Stimulated activated CD4-positive, alpha-beta T cell treated with anti-CD3 and anti-CD28 coated beads, Interleukin-1b, Interleukin-23, amount 100 ng/mL, for 48 hours (primary cell): ENCODE measurements at places on chromosomes 6 and 20.

DNA sequence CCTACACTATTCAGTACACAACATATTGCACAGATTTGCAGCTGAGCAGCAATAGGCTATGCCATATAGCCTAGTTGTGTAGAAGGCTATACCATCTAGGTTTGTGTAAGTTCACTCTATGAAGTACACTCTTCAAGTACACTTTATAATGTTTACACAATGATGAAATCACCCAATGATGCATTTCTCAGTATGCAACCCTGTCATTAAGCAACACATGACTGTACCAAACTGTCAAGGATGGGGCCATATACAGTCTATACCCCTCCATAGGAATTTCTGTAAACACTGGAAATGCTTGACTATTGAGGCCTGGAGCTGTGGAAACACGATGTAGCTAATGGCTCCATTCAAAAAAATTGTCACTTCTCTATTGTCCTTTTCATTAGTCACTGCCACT lies 535.4 kb downstream of the EPM2A start:
- no peak for DNase-seq

DNA sequence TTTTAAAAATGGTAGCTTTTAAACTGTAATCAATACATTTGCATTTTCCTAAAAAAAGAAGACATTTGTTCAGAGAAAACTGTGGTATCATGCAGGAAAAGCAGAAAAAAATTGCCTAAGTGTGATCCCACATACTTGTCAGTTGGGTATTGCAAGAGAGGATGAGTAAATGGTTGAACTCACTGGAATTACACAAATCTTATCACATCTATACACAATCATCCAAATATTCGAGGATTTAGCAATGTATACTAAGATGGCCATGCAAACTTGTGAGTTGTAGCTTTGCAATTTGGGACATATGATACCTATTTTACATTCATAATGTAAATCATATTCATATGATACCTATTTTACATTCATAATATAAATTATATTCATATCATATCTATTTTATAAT lies 58.2 kb upstream of the GJE1 start:
- no peak for DNase-seq

- DNase-seq, result no peak
These were observed 63.5 kb downstream of the TBXT start for GRCh38 chr6:166104107-166104506.

DNA sequence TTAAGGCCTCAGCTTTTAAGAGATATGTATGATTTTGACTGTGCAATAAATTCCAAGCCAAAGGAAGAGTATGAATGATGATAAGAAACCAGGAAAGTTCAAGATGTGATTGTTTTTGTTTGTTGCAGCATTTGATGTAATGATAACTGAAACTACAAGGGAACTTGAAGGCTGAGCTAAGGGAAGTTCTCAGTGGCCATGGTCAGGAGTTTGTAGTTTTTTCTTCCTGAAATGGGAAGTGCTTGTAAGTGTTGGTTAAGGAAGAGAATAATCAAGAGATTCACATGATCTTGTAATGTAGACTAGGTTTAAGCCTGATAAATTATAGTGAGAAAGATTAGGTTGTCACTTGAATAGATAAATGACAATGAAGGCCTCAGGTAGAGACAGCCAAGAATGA lies 53.4 kb downstream of the PTCHD4 start:
- DNase-seq, result no peak

DNA sequence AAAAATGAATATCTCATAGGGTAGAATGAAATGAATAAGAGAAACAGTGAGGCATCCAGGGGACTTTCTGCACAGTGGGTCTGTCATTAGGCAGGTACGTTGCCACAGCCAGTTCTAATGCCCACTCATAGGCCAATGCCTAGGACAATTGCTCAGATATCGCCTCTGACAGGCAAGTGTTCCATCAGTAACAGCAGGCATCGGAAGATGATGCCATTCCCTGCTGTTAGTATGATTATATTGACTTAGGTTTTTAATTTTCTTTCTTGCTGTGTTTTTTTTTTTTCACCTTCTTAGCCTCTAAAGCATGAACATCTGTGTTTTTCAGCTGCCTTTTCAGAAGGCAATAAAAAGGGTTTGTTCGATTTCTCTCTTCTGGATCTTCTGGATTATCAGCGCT lies 90.7 kb downstream of the PRL start:
- DNase-seq, result no peak

DNA sequence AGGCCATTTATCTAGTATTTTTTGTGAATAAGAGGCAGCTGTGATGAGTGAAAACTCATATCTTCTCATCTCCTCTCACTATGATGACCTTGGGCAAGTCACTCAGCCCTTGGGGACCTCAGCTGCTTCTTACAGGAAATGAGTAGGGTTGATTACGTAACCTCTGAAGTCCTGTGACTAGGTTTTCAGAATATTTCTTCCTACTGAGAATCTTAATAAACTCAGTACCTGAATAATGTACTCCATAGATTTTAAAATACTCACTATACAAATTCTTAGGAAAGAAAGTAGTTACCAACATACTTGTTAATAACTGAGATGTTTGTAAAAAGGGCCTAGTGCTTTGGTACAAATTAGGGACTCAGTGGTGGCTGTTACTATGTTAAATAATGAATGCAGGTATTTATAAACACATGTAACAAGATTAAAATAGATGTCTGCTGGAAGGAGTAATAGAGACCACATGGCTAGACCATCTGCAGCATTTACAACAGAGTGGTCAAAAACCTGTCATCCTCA lies 60.9 kb downstream of the RPRD1B start:
- DNase-seq, result peak; percentile 32

- no peak for DNase-seq
These were observed 16.1 kb upstream of the GRM4 start for GRCh38 chr6:34161857-34162515.

- no peak for DNase-seq
These were observed 350.7 kb upstream of the SASH1 start for GRCh38 chr6:147991961-147992360.

DNA sequence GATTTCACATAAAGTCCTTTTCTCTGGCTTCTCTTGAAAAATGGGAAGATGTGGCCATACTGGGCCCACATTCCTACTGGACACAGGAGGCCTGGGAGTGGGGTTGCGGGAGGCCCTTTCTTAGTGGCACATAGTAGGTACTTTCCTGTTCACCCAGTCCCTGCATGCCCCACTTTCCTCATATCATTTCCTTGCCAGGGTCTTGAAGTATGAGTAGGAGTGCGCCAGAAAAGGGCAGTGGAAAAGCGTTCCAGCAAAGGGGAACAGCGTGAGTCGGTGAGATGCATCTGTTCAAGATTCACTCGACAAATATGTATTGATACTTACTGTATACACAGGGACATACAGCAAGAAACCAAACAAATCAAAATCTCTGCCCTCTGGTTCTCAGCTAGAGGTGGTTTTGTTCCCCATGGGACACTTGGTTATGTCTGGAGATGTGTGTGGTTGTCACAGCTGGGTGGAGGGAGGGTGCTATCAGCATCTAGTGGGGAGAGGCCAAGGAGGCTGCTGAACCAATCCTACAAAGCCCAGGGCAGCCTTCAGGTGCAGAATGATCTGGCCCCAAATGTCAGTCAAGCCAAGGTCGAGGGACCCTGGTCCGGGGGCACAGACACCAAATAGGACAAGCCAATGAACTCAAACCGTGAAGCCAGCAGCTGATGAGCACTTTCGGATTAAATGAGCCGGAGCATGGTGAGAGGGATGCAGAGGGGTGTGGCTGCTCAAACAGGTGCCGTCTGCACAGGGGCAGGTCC lies 151.4 kb downstream of the CEBPB start:
- DNase-seq, result no peak

GRCh38 chr6:112214739-112215269 lies 39.6 kb downstream of the LAMA4 start:
- no peak for DNase-seq

DNA sequence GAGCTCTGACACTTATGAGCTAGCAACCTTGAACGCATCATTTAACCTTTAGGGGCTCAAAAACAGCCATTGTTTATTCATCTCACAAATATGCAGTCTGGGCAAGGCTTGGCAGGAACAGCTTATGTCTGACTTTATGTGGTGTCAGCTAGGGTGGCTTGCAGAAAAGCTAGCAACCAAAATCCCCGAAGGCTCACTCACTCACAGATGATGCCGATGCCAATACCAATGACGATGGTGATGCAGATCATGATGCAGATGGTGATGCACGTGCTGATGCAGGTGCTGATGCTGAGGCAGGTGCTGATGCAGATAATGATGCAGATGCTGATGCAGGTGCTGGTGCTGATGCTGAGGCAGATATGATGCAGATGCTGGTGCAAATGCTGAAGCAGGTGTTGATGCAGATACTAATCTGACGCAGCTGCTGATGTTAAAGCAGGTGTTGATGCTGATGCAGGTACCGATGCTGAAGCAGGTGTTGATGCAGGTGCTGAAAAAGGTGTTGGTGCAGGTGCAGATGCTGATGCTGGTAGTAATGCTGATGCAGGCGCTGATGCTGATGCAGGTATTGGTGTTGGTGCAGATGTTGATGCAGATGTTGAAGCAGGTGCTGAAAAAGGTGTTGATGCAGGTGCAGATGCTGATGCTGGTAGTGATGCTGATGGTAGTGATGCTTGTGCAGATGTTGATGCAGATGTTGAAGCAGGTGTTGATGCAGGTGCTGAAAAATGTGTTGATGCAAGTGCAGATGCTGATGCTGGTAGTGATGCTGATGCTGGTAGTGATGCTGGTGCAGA lies 195.6 kb downstream of the NFATC2 start:
- no peak for DNase-seq

DNA sequence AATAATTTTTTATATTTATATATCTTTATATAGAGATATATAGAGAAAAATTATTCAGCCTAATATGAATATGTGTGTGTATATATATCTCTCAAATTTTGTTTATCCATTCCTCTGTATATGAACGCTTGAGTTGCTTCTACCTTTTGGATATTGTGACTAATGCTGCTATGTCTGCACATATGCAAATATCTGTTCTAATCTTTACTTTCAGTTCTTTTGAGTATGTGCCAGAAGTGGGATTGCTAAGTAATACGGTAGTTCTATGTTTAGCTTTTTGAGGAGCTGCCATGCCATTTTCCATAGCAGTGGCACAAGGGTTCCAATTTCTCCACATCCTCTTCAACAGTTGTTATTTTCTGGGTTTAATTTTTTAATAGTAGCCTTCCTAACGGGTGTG lies 72.8 kb upstream of the CEP85L start:
- no peak for DNase-seq

DNA sequence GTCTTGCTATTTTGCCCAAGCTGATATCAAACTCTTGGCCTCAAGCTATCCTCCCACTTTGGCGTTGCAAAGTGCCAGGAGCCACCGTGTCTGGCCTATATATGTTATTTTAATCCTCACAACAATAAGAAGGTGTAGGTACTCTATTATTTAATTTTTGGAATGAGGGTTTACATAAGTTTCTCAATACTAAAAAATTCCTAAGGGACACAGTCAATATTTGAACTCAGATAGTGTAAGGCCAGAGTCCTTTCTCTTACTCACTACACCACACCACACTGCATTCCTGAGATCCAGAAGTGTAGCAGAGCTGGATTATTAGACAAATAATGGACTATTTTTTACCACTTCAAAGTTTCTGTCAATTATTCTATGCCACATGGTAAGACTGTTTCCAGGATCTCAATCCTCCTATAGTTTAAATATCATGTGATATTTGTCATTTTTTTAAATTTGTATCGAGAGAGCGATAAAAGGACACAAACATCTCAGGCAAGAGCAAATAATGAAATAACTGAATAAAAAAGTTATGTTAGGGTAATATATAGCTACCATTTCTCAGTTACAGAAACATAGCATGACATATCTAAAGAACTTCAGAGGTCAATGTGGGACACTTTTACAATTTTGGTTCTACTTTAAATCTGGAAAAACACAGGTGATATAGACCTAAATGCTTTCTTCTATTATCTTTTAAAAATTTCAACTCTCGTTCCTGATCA lies 162.2 kb upstream of the THEMIS start:
- no peak for DNase-seq

GRCh38 chr6:33450434-33450833 lies 3.9 kb upstream of the ZBTB9 start:
- DNase-seq, result no peak

DNA sequence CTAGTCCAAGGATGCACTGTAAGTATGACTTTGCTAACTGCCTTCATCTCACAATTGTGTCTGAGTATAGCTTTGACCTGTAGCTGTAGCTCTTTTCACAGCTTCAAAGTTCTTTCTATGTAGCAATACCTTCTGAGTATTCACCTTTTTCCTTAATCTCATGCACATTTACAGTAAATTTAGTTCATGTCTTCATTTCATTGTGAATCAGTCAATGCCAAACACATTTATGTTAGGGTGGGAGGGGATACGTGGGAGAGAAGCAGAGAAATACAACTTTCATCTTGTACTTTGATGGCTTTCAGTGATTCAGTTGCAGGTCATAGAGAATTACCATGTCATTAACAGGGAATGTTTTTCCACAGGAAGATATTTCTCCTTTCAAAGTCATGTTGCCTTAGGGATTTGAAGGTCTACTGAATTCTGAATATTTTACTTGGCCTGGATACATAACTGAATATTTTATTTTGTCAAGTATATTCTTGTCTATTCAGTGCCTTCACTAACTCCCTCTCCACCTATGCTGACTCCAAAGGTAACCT lies 119.2 kb downstream of the TINAG start:
- DNase-seq, result no peak

DNA sequence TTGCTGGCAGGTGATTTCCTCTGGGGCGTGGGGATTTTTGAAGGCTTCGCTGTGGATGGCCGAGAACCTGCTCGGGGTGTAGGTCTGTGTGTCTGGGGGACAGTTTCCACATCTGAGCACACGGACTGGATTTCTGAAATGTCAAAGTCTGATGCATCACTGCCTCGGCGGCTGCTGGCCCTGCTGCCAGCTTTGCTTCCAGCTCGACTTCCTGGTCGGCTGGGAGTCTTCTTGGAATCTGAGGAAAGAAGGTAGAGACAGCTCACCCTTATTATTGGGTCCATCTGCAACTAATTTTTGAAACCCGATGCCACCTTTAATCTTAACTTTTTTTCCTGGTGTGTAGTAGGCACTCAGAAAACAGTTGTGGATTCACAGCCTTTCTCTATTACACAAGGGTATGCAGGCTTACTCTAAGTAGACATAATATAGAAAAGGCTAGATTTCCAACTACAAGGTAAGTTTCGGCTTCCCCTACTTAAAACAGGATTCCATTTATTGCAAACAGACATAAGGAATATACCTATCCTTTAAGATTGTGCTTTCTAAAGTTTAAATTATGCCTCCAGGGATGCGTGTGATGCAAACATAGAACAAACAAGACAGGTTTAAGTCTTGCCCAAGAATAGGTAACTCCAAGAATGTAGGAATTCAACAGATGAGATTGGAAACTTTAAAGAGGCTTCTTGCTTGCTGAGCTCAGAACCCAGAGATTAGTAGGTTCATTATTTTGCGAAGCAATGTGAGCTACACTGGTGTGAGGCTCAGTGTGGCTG lies 183.5 kb downstream of the DST start:
- DNase-seq, result no peak
